ENCODE measurements at places on chromosomes 1 and 21. TPM values are rescaled to one million over a fixed set of nuclear protein-coding genes. Genes with fewer than 3 reads are reported as not detected.

Gene TNFRSF14
- total RNA-seq = 2.7 TPM

Gene SLC5A9
- not detected for total RNA-seq

GRCh38 chr1:209820986-209821385 is 6.8 kb upstream of the UTP25 start:
- DNase-seq = no peak

DNA sequence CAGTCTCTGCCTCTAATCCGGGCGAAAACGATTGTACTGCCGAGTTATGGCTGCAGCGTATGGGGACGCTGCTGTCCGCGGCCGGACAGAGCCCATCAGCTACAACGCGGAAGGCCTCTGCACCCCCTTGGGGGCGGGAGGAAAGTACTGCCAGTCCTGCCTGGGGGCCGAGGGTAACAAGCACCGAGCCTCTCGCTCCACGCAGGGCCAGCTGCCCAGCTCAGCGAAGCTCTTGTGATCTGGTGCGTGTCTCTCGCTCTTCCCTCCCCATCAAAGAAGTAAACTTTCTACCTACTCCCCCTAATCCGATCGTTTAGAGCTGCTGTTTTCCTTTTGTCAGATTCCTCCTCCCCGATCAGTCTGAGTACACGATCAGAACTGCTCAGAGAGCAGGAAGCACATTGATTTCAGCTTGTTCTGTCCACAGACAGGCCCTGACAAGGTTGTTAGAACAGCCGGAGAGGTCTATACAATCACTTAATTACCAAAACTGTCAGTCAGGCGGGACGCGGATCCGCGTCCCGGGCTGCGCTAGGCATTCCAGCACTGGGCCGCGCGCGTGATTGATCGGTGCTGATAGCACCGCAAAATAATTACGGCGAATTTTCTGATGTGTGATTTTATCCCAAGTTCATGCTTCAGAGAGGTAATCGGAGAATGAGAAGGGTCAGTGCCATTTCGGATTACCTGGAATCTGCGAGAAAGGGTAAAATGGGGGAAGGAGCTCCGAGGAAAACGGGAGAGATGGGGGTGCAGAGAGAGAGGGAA is 8.7 kb upstream of the BARHL2 start:
- no peak for DNase-seq

GRCh38 chr21:24824209-24824608 is 783.1 kb downstream of the MRPL39 start:
- DNase-seq = no peak

DNA sequence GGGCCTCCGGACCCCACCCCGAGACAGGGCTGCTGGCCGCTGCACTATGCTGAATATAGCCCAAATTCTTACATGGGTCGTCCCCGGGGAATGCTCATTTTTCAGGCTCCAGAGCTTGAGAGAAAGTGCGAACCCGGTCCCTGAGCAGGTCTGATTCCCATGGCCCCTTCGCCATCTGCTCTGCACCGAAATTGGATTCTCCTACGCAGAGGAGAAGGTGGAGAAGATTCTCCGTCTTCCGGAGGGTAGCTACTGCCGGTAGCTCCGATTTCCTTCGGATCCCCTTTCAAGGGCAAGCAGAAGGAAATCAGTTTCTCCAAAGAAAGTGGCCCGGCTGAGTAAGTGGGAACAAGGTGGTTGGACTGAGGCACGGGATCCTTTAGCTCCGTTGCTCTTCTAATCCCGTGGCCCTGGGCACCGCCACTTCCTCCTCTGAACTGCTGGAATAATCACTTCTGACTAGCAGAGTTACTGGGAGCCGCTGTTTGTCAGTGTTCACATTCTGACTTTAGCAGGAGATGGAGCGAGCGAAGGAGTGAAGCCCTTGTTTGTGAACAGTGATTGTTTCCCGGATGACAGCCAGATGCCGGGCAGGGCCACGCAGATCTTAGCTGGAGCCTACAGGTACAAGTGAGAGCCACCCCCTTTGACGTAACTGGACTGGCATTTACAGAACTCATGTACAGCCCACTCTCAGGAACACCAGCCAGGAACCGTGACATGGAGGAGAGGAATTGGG is 1.1 kb upstream of the ZNF496 start:
- DNase-seq = no peak

DNA sequence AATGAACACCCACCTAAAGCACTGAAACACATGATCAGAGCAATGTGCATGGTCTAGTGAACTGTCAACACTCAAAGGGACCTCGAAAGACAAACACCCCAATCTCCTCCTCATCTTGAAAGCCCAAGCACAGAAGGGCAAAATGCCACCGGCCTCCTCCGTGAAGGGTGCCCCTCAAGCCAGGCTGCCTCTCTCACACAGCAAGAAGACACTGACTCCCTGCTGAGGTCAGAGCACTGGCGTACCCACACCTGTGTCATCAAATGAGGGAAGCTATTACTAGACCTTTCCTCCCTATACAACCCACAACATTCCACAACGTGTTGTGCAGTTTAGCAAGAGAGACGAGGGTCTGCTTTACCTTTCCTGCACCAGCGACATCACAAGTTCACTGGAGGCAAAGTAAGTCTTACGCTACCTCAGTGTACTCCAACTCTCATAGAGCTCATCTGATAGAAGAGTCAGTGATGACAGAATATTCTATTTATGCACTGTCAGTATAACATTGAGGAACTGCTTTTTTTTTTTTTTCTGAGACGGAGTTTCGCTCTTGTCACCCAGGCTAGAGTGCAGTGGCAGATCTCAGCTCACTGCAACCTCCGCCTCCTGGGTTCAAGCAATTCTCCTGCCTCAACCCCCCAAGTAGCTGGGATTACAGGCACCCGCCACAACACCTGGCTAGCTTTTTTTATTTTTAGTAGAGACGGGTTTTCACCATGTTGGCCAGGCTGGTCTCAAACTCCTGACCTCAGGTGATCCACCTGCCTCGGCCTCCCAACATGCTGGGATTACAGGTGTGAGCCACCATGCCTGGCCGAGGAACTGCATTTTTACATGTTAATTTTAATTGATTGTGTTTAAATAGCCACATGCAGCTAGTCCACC is 3.3 kb downstream of the SH3BP5L start:
- DNase-seq = no peak

DNA sequence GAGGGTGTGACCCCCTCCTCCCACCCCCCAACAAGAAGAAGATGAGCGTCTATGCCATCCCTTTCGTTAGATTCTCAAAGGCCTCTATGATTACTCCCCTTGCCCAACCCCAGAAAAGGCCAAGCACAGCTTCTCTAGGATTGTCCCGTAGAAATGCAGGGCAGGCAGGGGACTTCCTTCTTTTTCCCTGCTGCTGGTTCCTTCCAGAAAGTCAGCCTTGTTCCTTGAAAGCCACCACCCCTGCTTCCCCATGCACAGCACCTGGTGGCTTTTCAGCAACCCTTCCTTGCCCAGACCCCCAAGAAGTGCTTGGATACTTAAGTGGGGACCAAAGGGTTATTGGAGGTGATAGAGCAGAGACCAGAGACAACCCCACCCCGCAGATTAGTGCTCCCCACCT is 75.1 kb downstream of the ARHGEF10L start:
- DNase-seq = no peak

DNA sequence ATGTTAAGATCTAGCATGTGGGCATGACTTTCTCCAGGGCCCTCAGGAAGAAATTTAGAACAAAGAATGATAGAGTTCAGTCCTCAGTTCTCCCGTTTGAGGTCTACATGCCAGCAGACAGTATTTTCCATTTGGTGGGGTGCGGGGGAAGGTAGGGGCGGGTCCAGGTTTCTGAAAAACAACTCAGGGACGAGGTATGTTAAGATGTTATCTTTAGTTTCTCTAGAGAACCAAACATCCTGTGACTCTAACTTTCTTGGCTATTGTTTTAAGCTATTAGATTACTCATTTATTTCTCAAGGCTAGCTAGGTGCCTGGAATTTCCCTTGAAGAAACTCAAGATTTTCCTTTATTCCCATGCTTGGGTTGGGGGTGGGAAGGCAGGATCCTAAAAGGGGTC is 42.3 kb upstream of the SYT14 start:
- DNase-seq = peak; percentile 93

Measured in epithelial cell of proximal tubule (primary cell).